COLO829 (cell line): ENCODE measurements at places on chromosomes 4 and X.

- no peak for DNase-seq
Observed at GRCh38 chrX:45229348-45229747, 28.7 kb upstream of the DIPK2B start.

- DNase-seq: peak; percentile 57
Observed at GRCh38 chr4:153573881-153574802, 108.0 kb downstream of the TMEM131L start.

GRCh38 chr4:8378776-8379175, 61.7 kb downstream of the ACOX3 start:
- no peak for DNase-seq

- no peak for DNase-seq
Observed at GRCh38 chrX:7252013-7252610, 104.2 kb upstream of the PUDP start.

DNA sequence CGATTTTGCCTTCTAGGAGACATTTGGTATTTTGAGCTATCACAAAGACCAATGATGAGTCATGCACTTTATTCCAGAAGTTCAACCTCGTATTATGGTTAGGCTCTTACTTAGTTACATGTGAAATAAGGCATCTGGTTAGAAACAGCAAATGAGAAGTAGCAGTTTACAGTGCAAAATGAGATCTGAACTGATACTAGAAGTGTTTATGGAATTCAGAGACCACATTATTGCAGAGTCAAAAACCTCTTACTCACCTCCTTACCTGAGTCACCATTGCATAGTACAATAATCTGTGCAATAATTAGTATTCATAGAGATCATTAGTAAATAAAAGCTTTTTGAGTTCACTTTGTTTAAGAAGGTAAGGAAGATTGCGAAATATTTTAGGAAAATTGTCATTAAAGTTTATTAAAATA, 38.7 kb downstream of the SEC24B start:
- DNase-seq: no peak

DNA sequence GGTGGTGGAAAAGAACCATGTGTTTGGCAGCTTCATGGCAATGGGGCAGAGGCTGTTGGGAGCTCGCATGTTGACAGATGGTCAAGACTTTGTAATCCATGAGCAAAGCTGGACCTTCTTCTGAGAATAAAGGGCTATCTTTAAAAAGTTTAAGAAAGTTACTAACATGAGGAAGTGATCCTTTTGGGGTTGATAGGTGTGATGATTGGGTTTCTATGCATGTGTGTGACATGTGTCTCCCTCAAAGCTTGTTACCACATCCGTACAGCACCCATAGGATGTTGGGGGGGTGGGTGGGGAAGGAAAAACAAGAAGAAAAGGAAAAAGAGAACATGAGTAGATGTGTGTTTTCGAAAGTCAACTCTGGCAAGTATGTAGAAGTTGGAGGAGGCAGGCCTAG, 123.0 kb upstream of the TLR3 start:
- no peak for DNase-seq

GRCh38 chr4:87249332-87250019, 29.1 kb upstream of the KLHL8 start:
- DNase-seq: no peak

DNA sequence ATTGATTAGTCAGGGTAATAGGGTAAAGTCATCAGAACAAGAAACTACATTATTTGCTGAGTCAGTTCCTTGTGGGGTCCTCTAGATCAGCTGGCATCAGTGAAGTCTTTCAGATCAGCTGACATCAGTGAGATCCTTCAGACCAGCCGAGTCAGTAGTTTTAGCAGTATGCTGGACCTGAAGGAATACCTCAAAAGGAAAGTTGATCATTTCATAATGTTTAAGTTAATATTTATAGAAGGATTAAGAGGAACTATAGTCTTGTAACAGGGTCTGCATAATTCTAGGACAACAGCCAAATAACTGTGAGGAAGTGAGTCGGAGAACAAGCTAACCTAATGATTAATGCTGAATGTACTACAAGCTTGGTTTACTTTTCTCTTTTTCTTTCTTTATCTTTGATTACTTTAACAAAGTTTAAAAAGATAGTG, 958 bp upstream of the UGT2B7 start:
- peak; percentile 44 for DNase-seq

GRCh38 chr4:182770259-182770995, 146.8 kb downstream of the DCTD start:
- DNase-seq: no peak

GRCh38 chr4:127370604-127371003, 262.2 kb upstream of the INTU start:
- DNase-seq: no peak

GRCh38 chr4:16897991-16898827, at the start of gene LDB2:
LDB2 (minus strand) TSS chr4:16898645.
- DNase-seq: no peak
